Effector CD4-positive, alpha-beta T cell (primary cell): ENCODE measurements at places on chromosomes 11 and 22.
A peak's percentile ranks its signal among the peaks of the same experiment; 100 is the strongest.

- DNase-seq, result no peak
Measured at GRCh38 chr11:115124786-115125185, 379.4 kb downstream of the CADM1 start.

DNA sequence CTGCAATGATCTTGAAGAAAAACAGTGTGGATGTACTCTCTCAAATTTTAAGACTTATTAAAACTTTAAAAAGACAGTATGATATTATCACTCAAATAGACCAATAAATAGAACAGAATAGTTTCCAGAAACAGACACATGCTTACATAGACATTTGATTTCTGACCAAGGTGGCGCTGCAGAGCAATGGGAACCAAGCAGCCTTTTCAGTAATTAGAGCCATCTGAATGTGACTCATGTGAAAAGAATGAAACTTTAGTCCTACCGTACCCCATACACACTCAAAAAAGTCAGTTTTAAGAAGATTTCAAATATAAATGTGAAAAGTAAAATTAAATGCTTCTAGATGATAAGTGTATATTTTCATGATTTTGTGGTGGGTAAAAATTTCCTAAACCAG lies 74.2 kb upstream of the MS4A8 start:
- no peak for DNase-seq

GRCh38 chr22:50115693-50116092 lies 25.9 kb downstream of the MOV10L1 start:
- DNase-seq, result no peak

DNA sequence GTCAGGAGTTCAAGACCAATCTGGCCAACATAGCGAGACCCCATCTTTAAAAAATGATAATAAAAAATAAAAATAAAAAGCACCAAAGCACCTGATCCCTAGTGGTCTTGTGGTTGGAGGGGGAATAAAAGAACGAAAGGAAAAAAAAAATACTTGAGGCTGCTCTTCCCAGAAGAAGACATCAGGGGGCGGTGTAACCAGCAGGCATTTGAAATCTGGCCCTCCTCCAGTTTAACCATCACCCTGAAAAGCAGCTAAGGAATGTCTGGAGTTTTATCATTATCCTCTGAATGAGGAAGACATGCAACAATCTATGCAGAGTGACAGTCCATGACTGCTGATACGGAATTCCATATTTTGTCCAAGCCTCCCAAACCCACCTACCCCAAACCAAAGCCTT lies 5.6 kb upstream of the KCTD17 start:
- no peak for DNase-seq

DNA sequence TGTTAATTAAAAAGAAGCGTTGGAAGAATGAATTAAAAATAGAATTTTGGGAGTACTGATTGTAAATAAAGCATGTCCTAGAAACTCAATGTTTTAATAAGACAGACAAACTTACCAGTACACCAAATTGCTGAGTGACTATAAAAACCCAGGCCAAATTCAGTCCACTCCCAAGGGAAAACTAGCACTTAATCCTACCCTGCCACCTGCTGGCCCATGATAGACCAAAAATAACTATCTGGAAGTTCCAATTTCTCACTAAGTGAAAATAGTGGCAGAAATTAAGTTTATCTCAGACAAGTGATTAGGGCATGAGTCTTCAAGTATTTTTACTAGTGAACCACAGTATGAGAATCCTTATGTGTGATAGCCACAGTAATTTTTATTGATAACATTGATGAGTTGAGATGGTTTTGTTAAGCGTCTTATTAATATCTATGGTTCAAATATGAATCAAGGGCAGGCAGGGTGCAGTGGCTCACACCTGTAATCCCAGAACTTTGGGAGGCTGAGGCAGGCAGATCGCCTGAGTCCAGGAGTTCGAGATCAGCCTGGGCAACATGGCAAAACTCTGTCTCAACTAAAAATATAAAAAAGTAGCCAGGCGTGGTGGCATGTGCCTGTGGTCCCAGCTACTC lies 9.8 kb upstream of the DDX10 start:
- peak; percentile 12 for DNase-seq

DNA sequence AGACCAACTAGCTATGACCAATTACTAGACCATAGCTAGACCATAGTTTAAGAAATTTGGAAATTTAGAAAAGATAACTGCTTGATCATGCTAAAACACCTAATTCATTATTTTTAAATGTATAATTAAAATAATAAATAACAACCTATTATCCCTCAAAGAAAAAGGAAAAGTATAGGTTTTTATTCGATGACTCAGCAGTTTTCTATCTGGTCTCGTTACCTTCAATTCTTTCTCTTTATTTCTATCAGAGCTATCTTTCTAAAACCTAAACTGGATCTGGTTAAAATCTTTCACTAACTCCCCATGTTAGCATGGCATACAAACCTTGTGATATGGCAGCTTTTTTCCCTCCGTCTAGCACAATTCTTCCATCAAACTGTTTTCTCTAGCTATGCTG lies 27.3 kb downstream of the CSTPP1 start:
- DNase-seq, result no peak

DNA sequence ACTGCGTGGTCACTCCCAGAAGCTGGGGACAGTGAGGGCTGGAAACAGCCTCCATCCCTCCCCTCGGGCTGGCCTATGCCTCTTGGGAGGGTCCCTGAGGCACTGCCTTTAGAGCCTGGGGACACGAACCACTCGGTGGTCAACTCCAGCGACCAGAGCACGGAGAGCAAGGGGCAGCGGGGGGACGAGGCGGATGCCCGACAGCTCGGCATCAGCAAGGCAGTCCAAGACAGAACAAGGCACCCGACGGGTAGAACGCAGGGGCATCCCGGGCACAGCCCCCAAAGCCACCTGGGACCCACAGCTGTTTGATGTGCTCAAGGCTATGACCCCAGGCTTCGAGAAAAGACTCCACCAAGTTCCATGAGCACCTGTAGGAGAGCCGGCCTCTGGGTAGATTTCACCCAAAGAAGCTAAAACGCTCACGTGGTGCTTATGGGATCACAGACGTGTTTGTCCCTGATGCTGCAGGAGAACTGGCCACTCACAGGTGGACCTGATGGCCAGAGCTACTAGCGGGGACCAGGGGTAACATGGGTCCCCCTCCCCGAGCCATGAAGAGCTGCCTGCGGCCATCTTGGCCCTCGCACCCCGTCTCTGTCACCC lies 510 bp upstream of the LSP1 start:
- no peak for DNase-seq

GRCh38 chr22:29353860-29354259 lies 34.5 kb downstream of the AP1B1 start:
- DNase-seq, result no peak

- no peak for DNase-seq
Measured at GRCh38 chr22:20031732-20032406, 11.0 kb downstream of the TANGO2 start.

GRCh38 chr11:10450462-10451425 lies 4.3 kb upstream of the AMPD3 start:
- DNase-seq, result peak; percentile 43

DNA sequence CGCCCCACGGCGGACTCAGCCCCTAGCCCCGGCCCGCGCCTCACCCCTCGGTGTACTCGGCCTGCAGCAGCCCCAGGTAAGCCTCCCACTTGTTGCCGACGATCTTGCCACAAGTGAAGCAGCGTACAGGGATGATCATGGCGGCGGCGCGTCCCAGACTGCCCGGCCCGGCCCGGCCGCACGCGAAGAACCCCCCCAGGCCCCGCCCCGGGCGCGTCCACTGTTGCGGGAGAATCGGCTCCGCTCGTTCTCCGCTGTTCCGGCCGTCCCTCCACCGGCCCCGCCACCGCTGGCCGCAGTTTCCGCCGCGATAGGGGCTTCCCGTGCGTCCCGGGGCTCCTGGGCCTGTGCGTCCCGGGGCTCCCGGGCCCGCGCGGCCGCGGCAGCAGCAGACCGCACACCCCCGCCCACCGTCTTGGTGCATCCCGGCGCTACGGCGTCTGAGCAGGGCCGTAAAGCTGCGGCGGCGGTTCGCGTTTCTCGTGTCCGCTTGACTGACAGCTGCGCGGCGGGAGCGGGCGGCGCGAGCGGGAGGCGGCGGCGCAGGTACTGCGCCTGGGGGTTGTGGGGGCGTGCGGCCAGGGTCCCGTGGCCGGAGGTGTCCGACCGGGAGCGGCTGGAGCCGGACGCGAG lies at the start of the genes POLR2L and TSPAN4:
Gene POLR2L (minus strand): TSS at position 160 of the 633 bp plus-strand sequence. CDS start 21 bp downstream, at position 139.
Gene TSPAN4 (plus strand): TSS at position 483 of the 633 bp plus-strand sequence. CDS start 7,453 bp downstream, outside the sequence.
- peak; percentile 83 for DNase-seq

DNA sequence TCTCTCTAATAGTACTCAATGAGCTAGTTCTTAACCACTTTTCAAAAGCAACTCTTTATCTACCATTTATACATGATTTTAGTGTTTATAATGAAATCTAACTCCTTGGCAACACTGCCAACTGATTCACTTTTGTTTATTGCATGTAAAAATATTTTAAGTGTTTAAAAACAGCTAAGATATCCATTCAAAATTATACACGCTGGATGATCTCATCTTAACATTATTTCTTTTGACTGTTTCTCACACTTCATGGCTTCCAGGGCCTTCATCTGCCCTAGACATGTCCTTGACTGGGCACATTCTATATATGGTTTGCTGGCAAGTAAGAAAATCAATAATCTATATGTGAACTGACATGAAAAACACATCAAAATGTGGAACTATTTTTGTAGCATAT lies 414.6 kb upstream of the LUZP2 start:
- no peak for DNase-seq

- no peak for DNase-seq
Measured at GRCh38 chr11:25247336-25247735, 750.5 kb downstream of the LUZP2 start.

- no peak for DNase-seq
Measured at GRCh38 chr11:97722065-97722464, 1298.7 kb upstream of the CNTN5 start.

- no peak for DNase-seq
Measured at GRCh38 chr11:127307700-127308099, 307.1 kb upstream of the KIRREL3 start.

- no peak for DNase-seq
Measured at GRCh38 chr22:38035530-38035885, 21.7 kb upstream of the PICK1 start.

DNA sequence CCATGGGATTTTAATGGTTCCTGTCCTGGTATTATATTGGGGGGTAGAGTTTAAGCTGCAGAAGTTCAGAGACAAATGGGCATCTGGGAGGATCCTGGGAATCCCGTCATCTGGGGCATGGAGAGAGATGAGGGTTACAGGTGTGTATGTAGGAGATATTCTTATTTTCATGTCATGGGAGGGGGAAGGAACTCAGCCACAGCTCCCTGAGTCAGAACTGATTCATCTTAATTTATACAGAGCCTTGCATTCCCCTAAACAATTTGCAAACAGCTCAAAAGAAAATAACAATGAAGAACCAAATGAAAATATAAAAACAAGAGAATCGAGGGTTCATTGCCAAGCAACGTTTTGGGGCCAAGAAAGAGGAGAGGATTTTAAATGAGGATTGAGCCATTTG lies 155.9 kb upstream of the TBCEL start:
- no peak for DNase-seq

GRCh38 chr22:32532820-32533128 lies 58.2 kb downstream of the FBXO7 start:
- no peak for DNase-seq

- no peak for DNase-seq
Measured at GRCh38 chr22:35611200-35611890, 5.8 kb downstream of the MB start.

- no peak for DNase-seq
Measured at GRCh38 chr11:122698392-122698791, 42.9 kb downstream of the UBASH3B start.

GRCh38 chr22:42452916-42453315 lies 20.7 kb upstream of the NFAM1 start:
- no peak for DNase-seq

DNA sequence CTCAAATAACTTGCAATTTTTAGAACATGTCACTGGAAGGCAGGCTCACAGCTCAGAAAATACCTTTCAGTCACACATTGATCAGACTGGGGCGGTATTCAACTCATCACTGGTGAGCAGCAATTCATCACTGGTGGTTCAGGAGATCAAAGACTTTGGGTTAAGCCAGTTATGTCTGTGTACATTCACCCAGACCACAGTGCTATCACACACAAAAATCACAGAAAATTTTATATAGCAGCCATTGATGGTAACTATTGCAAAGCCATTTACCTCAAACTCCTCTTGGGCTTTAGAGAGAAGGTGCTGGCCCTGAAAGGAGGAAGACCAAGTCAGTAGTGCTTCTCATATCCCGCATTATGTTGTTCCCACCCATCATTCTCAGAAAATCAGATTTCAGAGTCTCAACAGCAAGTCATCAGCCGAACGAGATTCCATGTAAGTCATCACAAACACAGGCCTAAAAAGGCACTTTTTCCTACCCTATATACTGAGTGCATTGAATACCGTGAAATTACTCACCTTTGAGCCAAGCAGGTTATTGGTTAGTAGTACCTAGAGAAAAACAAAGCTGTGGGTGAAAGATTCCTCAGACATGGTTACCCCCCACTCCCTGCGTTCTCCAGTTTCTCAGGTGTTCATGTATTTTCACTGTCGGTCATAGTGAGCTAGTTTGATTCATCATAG lies 14.0 kb upstream of the WDR74 start:
- DNase-seq, result no peak

DNA sequence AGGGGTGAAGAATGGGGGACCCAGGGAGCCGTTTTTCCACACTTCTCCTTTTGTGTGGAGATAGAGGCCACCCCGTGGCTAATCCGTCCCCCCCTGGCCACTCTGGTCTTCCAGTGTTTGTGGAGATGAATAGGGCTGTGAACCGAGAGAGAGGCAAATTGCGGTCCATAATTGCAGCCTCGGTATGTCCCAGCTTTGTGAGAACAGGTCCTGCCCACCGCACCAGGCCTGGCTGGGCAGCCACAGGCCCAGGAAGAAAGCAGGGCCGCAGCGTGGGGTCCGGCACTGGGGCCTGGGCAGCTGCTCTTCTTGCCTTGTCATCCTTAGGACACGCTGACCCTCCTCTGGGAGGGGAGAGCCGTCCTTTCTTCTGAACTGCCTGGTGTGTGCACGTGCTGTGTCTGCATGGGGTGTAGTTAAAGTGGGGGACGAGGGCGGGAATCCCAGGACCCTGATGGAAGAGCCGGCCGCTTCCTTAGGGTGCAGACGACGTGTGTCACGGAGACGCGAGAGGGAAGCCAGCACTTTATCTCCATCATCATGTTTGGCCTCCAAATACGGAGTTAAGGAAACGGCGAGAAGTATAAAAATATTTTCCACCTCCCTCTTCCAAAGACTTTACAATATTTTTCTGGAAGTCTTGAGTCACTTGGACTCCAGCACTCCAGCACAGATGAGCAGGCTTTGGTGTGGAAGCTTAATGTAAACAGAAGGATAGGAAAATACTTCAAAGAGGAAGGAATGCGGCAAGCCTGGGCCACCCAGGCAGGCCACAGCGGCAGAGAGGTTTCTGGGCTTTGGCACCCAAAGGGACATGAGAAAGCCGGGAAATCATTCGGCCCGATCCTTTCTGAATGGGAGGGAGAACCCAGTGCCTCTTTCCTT lies 1248.4 kb downstream of the BRD1 start:
- DNase-seq, result no peak

DNA sequence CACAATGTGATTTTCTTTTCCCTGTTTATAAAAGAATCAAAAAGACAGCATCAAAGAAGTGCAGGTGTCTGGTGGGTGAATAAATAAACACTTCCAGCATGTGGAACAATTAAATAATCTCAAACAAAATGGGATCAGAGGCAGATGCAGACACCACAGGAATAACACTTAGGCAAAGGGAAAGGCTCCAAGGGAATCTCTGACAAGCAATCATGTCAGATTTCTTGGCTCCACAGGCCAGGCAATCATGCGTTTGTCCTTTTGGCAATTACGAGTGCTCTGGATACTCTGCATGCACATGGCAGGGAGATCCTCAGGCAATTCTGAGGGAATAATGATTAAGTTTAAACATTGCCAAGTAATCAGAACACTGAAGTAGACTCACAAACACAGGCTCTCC lies 403.5 kb upstream of the LUZP2 start:
- DNase-seq, result no peak

- no peak for DNase-seq
Measured at GRCh38 chr11:106288057-106288456, 210.6 kb downstream of the AASDHPPT start.
